T-helper 17 cell (primary cell): ENCODE measurements at places on chromosomes 6 and 20.

DNA sequence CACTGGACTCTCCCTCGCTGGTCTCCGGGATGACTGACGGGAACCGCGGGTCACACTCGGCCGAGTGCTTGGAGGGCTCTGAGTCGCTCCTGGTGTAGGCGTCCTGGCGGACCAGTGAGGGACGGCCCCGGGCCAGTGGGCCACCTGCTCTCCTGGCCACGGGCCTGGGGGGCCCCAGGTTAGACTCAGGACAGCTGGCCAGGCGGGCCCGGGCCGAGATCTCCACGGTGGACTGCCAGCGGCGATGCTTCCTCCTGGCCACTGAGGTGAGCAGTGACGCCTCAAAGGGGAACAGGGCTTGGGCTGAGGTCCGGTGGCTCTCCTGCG is 11.9 kb downstream of the DACT2 start:
- no peak for DNase-seq

- DNase-seq = no peak
Measured at GRCh38 chr6:101477436-101477835, 83.9 kb downstream of the GRIK2 start.

- no peak for DNase-seq
Measured at GRCh38 chr6:79570129-79571029, 33.1 kb upstream of the LCA5 start.

DNA sequence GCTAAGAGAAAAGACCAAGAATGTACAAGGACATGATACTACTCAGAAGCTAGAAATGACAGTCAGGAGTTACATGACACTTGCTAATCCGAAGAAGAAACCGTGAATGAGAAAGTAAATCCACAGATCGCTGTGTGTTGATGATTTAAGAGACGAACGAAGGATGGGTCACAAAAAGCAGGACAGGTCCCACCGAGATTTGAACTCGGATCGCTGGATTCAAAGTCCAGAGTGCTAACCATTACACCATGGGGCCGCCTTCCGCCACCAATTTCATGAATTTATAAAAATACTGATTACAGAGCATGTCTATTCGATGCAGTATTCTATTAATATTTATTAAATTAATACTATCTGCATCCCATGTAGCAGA is 54.0 kb upstream of the BTN3A2 start:
- DNase-seq = no peak

GRCh38 chr20:16052456-16052855 is 520.8 kb downstream of the KIF16B start:
- no peak for DNase-seq

DNA sequence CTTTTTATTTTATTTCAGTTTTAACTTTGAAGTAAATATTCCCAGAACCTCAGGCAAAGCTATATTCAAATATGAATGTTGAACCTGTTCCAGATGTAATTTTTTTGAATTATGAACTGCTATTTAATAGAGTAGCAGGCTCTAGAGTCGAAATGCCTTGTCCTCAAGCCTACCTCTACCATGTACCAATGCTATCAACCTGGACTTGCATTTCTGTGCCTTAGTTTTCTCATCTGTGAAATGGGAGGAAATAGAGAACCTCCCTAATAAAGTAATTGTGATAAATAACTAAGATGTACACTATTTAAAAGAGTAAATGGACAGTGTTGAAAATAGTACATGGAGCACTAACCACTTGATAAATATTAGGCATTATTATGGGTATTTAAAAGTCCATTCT is 551.6 kb upstream of the JARID2 start:
- DNase-seq = no peak

GRCh38 chr6:154206141-154206540 is 150.5 kb downstream of the IPCEF1 start:
- no peak for DNase-seq

- no peak for DNase-seq
Measured at GRCh38 chr6:154595538-154595937, 85.1 kb upstream of the CNKSR3 start.

DNA sequence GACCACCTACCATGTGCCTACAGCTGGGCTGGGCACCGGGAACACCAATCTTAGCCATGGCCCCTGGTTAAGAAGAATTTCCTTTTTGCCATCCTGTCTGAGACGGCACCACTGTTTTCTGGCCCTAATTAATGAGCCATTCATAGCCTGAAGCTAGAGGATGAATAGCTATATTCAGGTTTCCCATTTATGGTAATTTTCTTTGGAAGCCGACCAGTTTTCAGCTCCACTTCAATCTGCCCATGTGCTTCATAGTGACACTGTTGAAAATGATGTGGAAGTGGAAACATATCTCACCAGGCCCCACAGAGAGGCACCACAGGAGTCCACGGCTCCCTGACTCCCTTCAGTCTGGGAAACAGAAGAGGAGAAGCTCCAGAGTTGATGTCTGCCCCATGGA is 22.6 kb upstream of the ULBP3 start:
- DNase-seq = no peak

DNA sequence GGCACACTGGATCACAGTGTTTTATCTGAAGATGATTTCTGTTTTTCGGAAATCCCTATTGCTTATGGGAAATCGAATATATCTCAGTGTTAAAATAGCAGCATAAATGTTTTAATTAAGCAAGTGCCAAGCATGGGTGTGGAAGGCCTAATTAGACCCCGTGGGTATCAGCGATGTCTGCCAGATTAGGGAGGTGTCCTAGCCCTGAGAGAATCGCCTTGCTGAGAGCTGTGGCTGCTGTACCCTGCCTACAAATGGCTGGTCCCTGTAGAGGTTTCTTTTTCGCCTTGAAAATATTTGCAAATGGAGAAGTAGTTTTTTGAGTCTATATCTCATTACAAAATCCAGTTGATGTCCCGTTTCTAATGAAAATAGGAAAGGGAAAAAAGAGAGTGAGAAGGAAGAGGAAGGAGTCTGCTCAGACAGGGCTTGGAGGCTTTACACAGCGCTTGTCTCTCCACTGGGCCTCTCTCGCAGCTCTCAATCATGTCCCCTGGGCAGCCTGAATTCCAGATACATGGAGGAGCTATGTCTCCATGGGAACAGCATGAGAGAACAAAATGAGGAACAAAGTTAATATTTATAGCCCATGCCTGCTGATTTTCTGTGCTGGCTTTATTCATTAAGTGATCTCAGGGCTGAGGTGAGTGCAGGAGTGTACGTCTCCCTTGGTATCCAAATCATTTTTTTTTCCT is 35.2 kb upstream of the BCLAF1 start:
- no peak for DNase-seq

DNA sequence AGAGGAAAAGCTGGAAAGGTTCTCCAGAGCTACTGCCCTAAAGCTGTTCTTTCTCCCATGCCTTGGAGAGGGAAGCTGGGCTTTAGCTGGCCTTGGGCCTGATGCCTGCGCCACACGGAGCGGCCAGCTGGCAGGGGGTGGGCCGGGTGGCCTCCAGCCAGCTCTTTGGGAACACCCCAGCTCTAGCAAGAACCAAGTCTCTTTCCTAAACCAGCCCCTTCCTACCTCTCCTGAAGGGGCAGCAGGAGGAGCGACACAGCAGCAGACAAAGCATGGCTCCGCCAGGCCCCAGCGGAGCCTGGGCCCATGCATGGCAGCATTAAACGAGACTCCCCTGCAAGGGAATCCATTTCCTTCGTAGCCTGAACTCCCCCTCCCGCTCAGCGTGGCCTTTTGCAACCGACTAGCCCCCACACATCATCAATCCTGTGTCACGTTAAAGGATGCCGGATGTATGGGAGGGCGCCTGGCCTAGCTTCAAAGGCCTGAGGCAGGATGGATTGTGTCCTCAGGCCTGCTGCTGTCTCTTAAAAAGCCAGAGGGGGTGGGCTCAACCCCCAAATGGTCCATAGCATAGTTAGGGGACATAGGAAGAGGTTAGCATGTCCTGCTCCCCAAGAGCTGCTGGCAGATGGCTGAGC is 14.0 kb downstream of the MRPS18A start:
- no peak for DNase-seq

DNA sequence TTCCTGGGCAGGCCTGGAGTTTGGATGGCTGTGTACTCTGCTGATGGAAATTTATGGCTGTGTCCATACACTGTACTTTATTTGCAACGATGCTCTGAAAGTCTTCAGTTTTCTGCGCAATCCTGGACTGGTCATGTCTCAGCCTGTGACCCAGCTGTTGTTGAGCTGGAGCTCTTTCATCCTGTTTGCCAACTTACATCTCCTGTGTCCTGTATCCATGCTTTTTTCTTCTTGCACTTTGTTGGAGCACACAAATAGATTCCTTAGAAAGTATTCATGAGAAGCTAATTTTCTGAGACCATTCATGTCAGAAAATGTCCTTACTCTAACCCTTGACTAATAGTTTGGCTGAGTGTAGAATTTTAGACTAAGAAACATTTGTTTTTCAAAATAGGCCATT is 251.2 kb downstream of the BCKDHB start:
- DNase-seq = no peak

DNA sequence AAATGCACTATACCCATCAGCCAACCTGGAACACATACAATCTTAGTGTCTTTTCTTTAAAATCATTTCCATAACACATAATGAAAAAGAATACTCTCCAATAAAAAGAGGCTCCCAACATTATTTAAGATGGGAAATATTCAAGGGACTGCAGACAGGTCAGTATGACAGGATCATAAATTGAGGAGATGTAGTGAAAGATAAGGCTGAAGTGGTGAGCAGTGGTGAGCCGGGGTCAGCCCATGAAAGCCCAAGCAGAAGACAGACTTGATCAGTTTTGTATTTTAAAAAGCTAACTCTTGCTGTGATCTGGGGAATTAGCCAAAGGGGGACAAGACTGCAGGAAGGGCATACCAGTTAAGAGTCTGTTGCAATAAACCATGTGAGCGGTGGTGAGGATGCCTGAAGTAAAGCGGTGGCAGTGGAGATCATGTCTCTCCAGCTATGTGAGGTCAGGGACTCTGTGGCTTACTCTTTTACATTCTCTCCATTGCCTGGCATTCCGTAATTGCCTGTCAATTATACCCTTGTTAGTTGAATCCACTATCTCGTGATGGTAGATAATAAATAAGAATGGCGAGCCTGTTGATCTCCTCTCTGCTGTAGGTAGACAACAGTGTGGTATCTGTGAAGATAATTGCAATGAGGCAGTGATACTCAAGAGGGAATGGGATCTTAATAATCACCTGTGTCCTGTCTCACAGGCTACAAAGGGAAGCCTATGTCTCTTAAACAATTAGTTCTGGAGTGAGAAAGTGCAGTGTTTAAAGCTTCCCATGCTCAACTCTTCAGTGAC is 97.4 kb downstream of the FILIP1 start:
- DNase-seq = no peak

DNA sequence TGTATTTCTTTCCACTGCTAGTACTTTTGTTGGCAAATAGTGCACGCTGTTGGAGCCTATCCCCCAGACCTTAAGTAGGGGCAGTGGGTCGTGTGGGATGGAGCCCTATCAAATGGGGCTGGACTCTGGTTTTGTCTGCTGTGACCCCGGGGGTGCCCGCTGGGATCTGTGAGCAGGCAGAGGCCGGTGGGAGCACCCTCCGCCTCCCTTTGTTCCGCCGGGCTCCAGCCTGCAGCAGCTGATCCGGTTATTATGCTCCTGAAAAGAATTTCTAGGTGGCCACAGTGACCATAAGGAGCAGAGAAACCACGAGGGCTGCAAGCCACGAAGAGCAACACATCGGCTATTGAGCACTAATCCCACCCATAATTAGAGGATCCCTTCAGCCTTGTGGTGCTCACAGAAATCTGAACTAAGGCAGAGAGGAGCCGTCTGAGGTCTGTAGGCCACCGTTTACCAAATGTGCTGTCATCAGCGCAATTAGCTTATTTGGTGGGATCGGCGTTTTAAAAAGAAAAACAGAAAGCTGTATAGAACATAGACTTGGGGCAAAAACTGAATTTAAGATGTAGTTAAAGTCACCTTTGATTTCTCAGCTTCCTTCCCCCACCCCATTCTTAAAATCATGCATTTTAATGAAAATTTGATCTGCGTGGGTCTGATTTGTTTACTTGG is 598.3 kb upstream of the JAG1 start:
- no peak for DNase-seq

GRCh38 chr6:8446391-8446790 is 11.0 kb upstream of the SLC35B3 start:
- no peak for DNase-seq

GRCh38 chr6:37473364-37474095 is 26.2 kb downstream of the CCDC167 start:
- no peak for DNase-seq

DNA sequence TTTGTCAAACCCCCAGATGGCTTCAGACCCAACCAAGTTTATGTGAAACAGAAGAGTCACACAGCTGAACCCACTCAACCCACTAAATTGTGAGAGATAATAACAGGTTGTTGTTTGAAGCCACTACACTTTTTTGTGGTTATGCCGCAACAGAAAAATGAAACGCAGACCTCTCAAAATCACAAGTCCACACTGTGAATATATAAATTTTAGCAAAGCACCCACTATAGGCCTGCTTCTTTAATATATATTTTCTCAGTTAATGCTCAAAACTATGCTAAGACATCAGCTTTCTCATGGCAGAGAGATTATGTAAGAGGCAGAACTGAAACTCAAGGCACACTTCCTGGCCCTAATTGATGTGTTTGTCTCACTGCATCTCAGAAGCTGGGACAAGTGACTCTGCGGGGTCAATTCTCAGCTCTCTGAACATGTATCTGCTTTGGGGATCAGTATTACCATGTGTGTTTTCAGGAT is 27.7 kb downstream of the MAP3K5 start:
- no peak for DNase-seq

- DNase-seq = no peak
Measured at GRCh38 chr20:57263801-57264792, 2.3 kb downstream of the BMP7 start.

DNA sequence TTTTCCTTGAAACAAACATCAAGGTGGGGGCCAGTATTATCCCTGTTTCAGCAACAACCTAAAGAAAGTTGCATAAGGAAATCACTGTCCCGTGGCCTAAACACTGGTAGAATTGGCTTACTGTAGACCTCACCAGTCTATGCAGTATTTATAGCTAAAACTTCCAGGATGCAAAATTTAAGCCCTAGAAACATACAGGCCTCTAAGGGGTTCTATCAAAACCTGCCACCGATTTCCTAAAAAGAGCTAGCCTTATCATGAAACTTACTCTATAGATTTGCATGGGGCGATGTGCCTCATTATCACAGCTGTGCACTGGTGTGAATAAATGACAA is 84.3 kb upstream of the FOXQ1 start:
- no peak for DNase-seq

DNA sequence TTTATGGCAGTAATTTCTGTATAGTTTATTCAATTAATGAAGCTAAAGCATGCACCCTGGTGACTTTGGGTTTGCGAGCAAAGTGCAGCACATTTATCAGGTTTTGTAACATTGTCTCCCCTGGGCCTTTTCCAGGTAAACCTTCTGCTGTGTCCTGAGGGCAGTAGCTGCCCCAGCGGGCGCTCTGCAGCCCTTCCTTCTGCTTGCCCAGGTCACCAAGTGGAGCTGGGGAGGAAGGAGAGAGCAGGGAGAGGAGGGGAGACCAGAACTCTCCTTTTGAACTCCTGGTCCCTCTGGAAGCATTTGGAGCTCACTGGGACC is 145.6 kb downstream of the DLL1 start:
- peak; percentile 1 for DNase-seq

- no peak for DNase-seq
Measured at GRCh38 chr6:53737746-53738145, 57.1 kb upstream of the LRRC1 start.

GRCh38 chr6:49409951-49410542 is 53.0 kb downstream of the MMUT start:
- DNase-seq = peak; percentile 43

- no peak for DNase-seq
Measured at GRCh38 chr6:129890701-129891100, 29.6 kb upstream of the TMEM244 start.
